Cortex of kidney (tissue), 1 donor: ENCODE measurements at places on chromosomes 6 and 20.

- DNase-seq, result no peak
Observed at GRCh38 chr20:24701027-24701426, 231.6 kb downstream of the SYNDIG1 start.

DNA sequence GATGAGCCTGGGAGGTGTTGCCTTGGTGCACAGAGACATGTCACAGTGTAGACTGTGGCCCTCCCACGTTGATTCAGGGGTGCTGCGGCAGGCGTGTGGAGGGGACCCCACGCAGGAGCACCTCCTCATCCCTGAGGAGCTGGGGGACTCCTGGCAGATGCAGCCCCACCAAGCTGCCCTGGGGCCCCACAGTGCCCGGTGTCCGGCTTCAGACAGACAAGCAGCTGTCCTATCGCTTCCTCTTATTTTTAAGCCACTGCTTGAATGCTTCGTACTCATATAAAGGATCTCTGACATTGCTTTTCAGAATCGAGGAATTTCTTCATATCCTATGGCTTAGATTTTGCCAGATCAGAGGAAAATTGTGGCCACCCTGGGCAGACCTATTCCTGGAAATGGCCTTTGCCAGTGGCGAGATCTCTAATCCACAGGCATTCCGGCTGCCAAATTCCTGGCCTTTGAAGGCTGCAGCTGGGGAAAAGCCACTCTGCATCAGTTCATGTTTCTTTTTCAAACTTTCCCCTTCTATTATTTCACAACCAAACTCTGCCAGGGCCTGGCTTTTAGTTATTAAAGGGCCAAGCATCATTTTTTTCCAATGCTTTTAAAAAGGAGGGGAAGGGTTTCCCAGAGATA, 337.0 kb downstream of the THBS2 start:
- no peak for DNase-seq

DNA sequence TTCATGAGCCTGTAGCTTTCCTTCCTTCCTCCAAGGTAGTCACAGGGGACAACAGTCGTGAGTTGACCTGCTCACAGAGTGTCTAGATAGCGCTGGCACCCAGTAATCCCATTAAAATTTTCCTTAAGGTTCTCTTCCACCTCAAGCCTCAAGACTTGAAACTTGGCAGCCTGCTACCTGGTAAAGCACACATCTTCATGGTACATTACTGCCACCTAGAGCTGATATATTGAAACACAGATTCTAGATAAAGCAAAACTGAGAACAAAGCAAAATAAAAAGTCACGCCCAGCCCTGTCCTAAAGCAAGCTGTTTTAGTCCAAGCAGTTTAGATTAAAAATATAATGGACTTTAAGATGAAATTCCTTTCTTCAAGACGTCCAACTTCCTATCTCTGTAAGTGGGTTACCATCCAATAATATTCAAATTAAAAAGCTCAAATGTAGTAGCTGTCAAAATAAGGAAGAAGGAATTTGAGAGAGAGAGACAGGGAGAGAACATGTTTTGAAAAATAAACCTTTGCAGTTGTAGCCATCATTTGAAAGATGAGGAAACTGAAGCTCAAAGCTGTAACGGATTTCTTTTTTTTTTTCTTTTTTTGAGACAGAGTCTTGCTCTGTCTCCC, 50.7 kb upstream of the CD83 start:
- DNase-seq, result no peak

- no peak for DNase-seq
Observed at GRCh38 chr6:1509241-1509640, 100.5 kb upstream of the FOXC1 start.

GRCh38 chr6:163741743-163742363, 327.3 kb downstream of the QKI start:
- no peak for DNase-seq

DNA sequence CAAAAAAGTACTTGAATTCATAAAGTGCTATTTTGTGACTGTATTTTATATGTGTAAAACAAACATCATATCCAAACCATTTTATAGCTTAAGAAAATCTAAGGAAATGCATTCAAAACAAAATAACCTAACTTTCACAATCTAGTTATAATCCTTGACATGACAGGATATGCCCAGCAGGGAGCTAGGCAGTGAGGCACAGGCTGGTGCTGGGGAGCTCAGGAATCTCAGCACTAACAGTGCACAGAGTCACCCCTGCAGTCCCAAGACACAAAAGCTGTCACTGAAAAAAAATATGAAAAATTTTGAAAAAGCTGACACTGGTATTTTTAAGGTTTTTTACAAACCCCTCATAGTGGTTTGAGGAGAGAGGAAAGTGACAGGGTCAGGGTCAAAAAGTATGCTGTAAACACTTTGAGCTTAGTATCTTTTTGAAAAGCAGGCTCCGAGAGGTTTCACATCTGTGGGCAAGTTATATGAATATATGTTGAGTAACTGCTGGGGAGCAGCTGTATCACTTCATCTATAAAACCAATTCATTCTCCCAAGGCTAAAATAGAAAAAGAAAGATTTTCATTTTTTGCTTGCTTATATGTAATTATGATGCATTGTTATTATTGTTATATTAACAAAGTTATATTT, 24.1 kb downstream of the LGSN start:
- DNase-seq, result no peak

GRCh38 chr6:111952274-111952673, 79.0 kb upstream of the FYN start:
- DNase-seq, result no peak

- DNase-seq, result no peak
Observed at GRCh38 chr6:53360093-53360912, 11.6 kb upstream of the ELOVL5 start.

DNA sequence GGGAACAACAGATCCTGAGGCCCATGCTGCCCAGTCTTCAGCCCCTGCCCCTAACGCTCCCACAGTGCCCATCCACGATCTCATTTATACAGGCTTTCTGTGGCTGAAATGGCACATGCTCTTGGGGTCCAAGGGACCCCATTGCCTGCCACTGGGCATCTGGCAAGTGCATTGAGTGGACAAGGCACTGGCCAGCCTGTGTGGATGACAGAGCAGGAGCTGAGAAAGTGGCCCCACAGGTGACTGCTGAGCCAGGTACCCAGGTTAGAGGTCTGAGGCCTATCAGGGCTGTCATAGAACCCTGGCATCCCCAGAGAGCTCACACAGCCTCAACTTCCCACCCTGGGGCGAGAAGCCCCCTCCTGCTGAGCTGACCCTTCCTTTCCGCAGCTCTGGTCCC, 86.0 kb upstream of the NXT1 start:
- DNase-seq, result no peak

DNA sequence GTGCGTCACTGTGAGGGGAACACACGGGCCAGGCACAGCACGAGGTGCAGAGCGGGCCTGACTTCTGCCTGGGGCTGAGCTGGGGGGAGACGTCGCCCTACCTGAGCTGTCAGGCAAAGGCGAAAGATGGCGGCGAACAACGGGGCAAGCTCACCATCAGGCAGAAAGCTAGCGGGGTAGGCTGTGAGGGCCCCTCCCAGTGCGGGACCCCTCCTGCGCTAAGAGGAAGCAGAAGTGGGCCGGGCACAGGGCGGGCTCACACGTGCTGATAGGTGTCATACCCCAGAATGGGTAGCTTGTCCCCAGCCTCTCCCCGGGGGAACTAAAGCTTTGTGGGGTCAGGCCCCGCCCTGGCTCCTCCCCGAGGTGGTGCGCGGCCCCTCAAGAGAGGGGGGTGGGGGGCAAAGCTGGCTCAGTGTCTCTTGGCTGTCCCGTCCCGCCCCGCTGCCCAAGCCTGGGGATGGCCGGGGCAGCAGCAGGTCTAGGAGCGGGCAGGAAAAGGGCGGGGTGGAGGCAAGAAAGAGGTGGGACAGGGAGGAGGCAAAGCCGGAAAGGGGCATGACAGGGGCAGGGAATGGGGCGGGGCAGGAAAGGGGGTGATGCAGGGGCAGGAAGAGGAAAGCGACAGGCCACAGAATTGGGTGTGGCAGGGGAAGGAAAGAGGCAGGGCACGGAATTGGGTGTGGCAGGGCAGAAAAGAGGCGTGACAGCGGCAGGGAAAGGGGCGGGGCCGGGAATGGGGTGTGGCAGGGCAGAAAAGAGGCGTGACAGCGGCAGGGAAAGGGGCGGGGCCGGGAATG, 14.7 kb downstream of the UCKL1 start:
- DNase-seq, result no peak

DNA sequence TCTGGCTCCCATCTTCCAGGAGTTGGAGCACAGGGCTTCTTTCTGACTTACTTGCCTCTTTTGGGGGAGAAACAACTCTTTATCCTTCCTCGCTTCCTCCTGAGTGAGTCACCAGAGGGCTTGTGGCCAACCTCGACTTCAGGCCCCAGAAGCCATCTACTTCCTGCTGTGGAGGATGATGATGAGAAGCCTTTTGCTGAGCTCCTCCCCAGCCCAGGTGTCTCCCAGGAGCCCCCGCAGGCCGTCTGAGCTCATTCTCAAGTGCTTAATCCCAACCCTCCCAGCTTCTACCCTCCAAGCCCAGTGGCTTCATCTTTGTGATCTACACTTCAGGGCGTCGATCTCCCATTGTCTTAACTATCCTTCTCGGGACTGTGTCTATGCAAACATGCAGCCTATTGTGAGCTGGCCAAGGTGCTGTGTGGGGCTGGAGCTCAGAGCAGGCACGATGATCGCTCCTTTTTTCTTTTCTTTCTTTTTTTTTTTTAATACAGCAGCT, 27.9 kb downstream of the SDCBP2 start:
- DNase-seq, result no peak

DNA sequence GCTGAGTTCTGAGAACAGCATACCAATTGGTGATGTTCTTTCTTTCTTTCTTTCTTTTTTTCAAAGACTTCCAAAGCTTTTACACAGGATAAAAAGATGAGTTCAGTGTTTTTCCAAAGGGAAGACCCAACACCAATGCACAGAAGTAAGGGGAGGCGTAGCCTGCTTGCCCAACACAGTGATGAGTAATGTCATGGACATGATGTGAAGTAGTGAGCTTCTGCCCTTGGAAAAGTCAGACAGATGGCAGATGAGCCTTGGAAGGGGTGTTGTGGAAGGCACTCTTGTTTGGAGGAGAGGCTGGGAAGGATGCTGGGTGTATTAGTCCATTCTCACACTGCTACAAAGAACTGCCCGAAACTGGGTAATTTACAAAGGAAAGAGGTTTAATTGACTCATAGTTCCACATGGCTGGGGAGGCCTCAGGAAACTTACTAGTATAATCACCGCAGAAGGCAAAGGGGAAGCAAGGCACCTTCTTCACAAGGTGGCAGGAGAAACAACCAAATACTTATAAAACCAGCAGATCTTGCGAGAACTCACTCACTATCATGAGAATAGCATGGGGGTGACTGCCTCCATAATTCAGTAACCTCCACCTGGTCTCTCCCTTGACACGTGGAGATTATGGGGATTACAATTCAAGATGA, 12.6 kb downstream of the LRP11 start:
- no peak for DNase-seq

DNA sequence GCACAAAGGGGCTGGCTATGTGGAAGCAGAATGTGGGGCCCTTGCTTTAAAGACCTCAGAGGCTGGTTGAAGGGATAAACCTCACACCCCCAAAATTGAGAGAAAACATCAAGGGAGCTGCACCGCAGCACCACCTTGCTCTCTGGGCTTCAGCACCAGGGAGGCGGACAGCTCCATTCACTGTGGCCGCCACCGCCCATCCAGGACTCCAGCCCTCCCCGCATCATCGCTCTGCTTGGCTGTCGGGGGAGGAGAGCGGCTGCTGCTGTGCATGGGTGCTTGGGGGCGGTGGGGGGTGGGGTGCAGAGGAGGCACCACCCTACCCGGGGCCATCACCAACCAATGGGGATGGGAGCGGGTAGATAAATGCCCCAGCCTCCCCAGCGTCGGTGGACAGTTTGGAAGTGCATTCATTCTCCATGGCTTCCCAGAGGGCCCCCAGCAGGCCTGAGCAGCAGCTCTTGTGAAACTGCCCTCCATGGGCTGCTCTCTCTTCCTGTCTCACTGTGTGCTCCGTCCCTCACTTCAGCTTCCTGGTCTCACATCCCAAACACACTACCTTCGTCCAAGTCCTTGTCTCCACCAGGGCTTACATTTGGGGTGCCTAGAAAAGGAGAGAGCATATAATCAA, 75.7 kb upstream of the BHLHE23 start:
- DNase-seq, result no peak
